ENCODE measurements at places on chromosomes 1 and 21.

DNA sequence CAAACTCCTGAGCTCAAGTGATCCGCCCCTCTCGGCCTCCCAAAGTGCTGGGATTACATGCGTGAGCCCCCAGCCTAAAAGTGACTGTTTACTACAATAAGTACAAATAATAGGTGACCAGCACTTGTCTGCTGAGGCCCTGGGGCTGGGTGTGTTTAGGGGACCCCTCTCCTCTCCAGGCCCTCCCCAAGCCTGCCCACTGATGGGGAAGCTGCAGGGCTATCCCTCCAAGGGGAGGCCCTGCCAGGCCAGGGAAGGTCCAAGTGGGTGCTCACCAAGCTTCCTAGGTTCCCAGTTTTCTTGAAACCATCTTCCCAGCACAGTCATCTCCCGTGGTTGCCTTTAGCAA, 60.7 kb downstream of the H3-3A start:
- no peak for DNase-seq

- no peak for DNase-seq
These were observed 130.6 kb downstream of the AKT3 start for GRCh38 chr1:243719476-243719875.

GRCh38 chr1:97158691-97159096, 437.1 kb downstream of the PTBP2 start:
- no peak for DNase-seq

- DNase-seq, result no peak
These were observed 10.5 kb upstream of the SRP9 start for GRCh38 chr1:225766967-225767633.

GRCh38 chr1:2543543-2544092, 12.6 kb upstream of the TNFRSF14 start:
- no peak for DNase-seq

DNA sequence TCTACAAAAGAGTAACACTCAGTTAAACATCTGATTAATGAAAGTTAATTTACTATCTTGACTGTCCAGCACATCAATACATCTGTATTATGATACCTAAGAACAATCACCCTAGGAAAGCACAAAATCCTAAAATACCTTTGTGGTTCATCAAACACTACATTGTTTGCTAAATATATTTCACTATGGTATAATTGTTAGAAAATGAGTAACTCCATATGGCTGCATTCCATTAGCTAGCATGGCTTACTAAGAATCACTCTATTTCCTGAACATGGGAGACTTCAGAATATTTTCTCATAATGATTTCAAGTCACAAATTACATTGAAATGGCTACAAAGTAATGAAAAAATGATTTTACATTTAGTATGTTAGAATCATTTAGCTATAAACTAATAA, 12.5 kb downstream of the TRMT1L start:
- no peak for DNase-seq

DNA sequence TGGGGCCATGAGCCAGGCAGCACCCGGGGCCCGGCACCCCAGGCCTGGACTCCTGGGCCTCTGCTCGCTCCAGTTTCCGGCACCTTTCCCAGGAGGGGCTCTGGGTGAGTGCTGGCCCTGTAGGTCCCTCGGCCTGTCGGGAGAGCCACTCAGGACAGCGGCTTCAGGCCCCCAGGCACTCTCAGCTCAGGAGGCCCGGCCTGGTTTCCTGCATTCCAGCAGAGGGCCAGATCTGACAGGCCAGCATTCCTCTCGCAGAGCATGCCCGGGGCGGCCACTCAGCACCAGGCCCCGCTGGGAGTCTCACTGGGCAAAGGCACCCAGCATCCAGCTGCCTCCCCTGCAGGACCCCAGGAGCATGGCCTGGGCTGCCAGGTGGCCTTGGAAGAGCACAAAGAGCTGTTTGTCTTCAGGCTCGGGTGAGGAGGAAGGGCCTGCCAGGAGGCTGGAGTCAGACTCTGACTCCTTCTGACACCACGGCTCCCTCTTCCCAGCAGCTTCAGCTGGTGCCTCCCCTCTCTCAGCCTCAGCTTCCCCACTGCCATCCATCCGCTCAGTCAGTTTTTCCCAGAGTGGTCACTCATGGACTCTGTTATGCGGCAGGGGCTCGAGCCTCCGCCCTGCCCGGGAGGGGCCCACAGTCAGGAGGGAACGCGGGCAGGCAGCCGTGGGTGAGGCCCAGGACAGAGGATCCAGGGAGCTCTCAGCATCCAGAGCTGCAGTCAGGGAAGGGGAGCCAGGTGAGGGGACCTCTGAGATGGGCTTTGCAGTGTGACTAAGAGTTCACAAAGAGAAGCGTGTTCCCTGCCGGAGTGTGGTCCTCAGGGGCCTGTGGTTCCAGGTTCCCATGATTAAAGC, 51.7 kb downstream of the WNT9A start:
- DNase-seq, result no peak

GRCh38 chr1:20600156-20600555, 11.3 kb downstream of the CDA start:
- DNase-seq, result no peak

DNA sequence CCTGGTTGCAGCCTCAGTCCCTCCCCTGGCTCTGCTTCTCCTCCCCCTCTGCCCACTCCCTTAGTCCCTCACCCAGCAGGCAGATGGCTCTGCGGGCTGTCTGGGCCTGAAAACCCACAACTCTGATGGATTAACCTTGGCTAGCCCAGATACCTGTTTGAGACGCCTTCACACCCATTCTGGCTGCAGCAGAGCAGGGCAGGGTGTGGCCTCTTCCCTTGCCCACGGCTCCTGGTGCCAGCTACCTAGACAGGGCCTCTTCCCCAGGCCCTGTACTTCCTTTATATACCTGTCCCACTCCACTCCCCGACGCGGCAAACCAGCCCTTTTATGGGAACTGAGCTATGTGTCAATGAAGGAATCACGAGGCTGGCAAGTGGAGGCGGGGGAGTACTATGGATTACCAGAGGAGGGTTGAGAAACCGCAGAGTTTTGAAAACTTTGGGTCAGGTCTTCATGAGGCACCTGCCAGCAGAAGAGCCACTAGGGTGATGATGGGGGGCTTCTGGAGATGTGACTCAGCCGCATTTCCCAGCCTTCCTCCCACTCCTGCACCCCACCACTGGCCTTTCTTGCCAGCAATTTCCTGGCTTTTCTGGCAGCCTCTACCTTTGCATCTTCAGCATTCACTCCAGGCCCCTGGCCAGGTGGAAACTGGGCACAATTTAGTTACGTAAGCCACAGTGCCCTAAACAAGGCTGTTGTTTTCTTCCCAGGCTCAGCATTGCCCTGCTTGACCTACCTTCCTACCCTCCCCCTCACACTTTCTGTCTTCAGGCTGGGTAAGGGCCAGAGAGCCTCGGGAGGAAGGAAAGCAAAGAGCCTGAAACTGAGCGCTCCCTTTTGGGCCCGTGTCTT, at the start of gene CHI3L1:
Gene CHI3L1 (minus strand): TSS at position 259 of the 858 bp plus-strand sequence. CDS start 81 bp downstream, at position 178.
- DNase-seq, result no peak

DNA sequence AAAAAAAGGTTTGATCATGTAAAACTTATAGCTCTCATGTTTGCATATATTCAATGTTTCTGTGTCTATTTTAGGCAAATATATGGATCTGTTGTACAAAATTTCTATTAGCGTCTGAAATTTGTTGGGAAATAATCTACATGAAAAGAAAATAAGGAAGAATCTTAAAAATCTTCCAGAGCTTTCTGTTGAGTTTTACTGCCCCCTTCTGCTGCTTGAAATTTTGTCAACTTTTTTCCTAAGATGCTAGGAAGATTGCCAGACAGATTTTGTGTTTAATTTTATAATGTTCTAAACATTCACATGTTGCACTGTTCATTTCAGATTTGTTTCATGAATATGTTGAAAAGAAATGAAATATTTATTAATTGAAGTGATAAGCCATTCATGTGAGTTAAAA, 2.5 kb upstream of the PTGS2 start:
- DNase-seq, result no peak

DNA sequence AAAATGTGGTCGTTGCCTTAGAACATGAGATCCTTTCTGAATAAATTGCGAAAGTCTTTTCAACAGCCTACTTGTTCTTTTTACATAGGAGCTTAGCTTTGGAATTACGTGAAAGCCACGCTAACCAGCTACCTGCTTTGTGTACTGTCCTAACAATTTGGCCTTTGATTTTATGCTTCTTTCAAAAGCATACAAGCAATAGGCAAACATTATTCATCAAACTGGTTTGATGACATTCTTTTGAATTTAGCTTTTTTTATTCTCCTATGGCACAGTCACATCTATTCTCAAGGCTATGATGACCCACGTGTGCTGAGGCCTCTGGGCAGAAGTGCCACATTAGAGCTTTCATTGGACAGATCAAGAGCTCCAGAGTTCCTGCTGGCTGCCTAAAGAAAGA, 178.0 kb upstream of the DPT start:
- DNase-seq, result no peak

- no peak for DNase-seq
These were observed 404.1 kb downstream of the PTPRU start for GRCh38 chr1:29640428-29640785.

GRCh38 chr1:226061068-226061840, 1.3 kb upstream of the H3-3A start:
- no peak for DNase-seq

GRCh38 chr21:43270800-43271301, 102.0 kb downstream of the CRYAA start:
- DNase-seq, result no peak

DNA sequence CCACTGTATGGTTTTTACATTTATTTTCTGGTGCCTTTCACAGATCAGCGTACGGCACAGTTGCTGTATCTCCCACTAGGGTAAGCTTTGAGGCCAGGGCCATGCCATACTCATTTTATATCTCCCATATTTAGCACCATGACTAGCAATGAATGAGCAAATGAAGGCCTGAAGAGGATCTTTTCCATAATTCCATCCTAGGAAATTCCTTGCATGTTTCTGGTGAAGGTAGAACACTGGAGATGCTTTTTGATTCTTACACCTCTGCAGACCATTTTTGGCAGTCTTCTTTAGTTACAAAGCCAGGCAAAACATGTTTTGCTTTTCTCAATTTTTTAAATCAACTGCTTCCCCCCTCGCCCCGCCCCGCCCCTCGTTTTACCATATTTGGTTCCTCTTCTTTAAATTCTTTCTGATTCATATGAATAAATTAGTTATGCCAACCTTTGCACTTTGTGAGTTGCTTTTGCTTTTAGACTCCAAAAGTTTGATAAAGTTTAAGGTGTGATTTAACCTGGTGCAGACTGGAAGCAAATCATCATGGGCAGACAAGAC, 78.9 kb upstream of the AK4 start:
- DNase-seq, result peak; percentile 41

GRCh38 chr1:165849353-165850133, 22.1 kb downstream of the UCK2 start:
- no peak for DNase-seq

GRCh38 chr1:10806966-10807365, 10.5 kb upstream of the CASZ1 start:
- no peak for DNase-seq

DNA sequence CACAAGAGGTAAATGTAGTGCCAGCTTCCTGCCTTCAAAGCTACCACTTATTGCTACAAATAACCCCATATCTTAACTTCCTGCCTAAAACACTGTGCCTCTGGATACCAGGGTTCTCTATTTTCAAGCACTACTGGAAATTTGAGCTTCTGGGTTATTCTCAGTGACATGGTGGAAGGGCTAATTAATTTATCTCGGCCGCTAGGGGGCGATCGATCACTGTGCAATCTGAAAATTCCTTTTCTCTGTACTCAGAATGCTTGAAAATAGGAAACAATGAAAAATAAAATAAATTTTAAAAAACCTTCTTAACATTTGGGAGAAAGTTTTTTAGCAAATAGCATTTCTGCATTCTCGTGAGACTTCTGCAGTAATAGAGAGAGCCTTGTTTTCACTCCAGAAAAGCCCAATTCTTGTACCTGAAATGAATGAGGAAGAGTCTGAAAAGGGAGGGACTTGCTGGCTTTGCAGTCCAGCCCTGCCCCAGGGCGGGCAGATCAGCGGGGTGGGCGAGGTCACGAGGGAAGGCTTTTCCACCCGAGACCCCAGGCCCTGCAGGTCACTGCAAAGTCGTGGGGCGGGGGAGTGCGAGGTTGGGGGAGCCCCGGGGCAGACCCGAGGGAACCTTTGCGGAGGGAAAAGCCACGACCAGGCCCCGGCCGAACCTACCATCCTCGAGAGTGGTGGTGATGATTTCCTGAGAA, 276.7 kb downstream of the PCP4 start:
- DNase-seq, result peak; percentile 7

GRCh38 chr21:34807146-34807880, 138.5 kb downstream of the CLIC6 start:
- peak; percentile 30 for DNase-seq

GRCh38 chr1:70361727-70362398, 7.3 kb upstream of the ANKRD13C start:
- DNase-seq, result no peak

DNA sequence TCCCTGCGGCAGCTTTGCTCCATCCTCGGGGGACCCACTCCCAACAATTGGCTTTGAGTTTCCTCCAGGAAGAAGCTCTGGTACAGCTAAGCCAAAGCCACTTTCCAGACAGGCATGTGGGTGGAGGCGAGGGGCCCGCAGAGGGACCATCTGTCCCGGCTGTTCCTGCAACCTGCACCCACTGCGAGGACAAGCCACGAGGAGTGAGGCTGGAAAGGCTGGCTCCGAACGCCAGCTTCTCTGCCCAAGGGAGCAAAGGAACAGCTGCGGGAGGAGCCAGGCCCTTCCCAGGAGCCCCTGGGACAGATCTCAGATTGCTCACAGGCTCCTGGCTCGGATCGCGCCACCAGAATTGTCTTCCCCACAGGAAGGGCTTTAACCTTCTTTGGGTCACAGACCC, 28.3 kb upstream of the PEF1 start:
- no peak for DNase-seq

DNA sequence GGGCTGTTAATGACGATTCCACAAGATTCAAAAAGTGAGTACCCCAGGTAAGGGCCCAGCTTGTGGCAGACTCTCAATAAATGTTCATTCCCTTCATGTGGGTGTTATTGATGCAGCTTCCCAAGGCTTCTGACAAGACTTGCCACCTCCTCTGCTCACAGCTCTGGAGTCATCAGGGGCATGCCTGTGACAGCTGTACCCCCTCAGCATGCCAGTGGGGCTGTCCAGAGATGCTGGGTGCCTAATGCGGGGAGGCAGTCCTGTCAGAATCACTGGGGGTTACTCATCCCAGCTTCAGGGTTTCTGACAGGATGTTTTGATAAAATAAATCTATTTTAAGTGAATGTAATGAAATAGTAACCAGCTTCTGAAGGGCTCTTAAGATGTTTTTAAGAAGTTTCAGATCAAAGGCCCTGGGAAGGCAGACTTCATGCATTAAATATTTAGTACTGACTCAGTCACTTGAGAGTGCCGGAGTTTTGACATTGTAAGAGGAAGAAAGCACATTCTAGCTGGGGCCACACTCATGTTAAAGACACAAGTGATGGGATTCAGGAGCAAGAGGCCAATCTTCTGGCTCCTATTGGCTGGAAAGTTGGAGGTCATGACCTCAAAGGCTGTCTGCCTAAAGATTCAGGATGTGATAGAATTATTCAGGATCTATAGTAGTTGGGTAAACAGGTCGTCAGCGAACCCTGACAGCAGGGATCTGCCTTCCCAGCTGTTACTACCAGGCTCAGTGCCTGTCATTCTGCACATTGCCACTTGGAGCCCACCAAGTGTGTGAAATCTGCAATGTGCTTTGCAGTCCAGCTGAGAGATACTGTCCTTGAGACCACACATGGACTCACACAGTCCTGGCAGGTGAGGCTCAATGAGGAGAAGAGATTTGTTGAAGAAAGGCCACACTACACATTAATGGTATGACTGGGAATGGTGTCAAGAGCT, 239.6 kb upstream of the BEND5 start:
- no peak for DNase-seq
